ENCODE measurements at places on chromosomes 2 and 18.

DNA sequence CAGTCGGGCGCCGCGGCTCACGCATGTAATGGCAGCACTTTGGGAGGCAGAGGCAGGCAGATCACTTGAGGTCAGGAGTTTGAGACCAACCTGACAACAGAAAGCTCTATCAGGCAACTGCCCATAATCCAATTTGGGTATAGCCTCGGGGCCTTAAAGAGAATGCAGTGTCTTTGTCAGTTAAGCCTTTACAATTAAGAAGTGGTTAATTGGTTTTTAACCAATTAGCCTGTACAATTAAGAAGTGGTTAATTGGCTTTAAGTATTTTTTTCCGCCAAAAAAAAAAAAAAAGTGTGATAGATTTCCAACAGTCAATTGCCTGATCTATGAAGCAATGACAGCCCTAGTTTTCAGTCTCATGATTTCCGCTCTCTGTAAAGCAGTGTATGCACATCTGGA lies 74.6 kb upstream of the NARS1 start:
- DNase-seq, result no peak

- DNase-seq, result no peak
Measured at GRCh38 chr2:196499686-196500085, 139.8 kb upstream of the CCDC150 start.

GRCh38 chr2:133077269-133077822 lies 407.3 kb upstream of the LYPD1 start:
- DNase-seq, result no peak

DNA sequence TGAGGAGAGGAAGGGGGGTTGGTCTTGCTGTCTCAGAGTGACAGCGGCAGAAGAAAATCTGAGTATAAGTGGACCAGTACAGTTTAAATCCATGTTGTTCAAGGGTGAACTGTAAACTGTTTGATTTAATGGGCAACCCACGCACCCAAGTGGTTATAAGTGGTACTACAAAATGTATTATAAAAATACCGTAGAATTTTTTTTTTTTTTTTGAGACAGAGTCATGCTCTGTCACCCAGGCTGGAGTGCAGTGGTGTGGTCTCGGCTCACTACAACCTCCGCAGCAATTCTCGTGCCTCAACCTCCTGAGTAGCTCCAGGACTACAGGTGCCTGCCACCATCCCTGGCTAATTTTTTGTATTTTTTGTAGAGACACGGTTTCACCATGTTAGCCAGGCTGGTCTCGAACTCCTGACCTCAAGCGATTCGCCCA lies 2.1 kb upstream of the CHCHD5 start:
- peak; percentile 84 for DNase-seq

DNA sequence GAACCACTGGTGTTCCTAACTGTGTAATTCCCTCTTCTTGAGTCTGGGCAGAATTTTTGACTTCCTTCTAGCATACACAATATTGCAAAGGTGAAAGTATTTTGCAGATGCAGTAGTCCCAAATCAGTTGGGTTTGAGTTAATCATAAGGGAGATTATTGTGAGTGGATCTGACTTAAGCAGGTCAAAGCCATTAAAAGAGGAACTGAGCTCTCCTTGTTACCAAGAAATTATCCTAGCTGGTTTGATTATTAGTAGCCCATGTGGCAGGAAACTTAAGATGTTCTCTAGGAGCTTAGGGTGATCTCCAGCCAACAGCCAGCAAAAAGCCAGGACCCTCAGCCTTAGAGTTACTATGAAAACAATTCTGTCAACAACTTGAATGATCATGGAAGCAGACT lies 221.8 kb downstream of the RPIA start:
- no peak for DNase-seq

DNA sequence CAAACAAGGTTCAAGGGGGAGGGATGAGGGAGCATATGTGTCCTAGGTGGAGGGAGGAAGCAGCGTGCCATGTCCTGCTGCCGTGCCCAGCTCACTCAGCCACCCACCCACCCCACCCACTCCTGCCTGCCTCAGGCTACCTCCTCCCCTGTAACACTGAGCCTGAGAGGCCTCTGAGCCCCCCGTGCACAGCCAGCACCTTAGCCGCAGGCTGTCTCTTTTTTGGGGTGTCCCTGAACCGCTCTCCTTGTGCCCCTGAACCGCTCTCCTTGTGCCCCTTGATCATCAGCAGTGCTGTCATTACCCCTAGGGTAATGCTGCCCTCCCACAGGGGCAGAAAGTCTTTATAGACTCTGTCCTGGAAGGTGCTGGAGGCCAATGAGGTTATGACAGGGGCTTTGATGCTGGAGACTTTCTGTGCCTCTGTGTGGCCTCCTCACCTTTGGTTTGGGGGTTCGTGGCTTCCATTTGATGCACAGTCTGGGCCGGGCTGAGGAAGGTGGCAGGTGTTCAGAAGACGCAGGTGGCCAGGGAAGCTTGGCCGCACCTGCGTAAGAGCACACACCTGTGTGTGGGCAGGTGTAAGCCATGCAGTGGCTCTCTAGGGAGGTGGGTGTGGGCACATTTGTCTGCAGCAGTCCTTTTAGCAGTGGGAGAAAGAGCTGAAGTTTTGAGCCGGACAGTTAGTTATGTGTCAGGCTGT lies 140.0 kb downstream of the SEPTIN10 start:
- no peak for DNase-seq

GRCh38 chr2:145771525-145771924 lies 1251.6 kb upstream of the ZEB2 start:
- no peak for DNase-seq

GRCh38 chr2:38825956-38826355 lies 47.9 kb downstream of the GEMIN6 start:
- DNase-seq, result no peak

DNA sequence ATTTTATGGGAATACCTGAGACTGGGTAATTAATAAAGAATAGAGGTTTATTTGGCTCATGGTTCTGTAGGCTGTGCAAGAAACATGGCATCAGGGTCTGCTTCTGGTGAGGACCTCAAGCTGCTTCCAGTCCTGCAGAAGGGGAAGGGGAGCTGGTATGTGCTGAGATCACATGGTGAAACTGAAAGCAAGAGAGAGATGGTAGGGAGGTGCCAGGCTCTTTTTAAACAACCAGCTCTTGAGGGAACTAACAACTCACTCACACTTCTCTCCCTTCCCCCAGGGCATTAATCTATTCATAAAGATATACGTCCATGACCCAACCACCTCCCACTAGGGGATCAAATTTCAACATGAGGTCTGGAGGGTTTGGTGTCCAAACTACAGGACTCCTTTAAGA lies 40.1 kb downstream of the AGPS start:
- DNase-seq, result no peak

GRCh38 chr18:48715711-48716361 lies 177.0 kb downstream of the CTIF start:
- no peak for DNase-seq

- no peak for DNase-seq
Measured at GRCh38 chr2:8584174-8585066, 97.4 kb upstream of the ID2 start.

DNA sequence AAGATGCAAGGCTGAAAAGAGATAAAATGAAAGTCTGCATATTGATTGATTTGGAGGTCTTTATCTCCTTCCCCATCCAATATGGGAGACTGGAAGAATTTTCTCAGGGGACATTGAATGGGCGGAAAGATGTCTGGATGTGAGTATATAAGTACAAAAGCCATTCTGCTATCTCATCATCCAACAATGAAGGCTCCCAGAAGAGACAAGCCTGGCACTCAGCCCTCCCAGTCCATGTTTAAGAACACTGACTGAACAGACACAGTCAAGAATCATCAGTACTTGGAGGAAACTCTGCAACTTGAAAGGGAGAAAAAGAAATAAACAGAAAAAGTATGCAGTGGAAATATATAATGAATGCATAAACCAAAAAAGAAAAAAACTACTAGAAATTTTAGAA lies 80.9 kb downstream of the PTRHD1 start:
- no peak for DNase-seq

DNA sequence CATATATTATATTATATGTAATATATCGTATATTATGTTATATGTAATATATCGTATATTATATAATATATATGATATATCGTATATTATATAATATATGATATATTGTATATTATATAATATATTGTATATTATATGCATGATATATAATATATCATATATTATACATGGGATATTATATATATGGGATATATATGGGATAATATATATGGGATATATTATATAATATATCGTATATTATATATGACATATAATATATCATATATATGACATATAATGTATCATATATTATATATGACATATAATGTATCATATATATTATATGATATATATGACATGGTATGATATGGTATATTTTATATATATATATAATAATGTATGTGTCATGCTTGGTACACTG lies 100.7 kb upstream of the STPG4 start:
- DNase-seq, result no peak
